Globus pallidus (tissue), 1 donor: ENCODE measurements at places on chromosomes 7 and 10.

GRCh38 chr10:125559210-125559609, 123.8 kb downstream of the TEX36 start:
- no peak for DNase-seq

GRCh38 chr7:32093415-32094408, 23.5 kb upstream of the PDE1C start:
- DNase-seq, result no peak

GRCh38 chr7:141704741-141705140, 2.8 kb upstream of the DENND11 start:
- no peak for DNase-seq

- peak; percentile 96 for DNase-seq
Observed at GRCh38 chr10:624605-625332, 64.7 kb downstream of the DIP2C start.

DNA sequence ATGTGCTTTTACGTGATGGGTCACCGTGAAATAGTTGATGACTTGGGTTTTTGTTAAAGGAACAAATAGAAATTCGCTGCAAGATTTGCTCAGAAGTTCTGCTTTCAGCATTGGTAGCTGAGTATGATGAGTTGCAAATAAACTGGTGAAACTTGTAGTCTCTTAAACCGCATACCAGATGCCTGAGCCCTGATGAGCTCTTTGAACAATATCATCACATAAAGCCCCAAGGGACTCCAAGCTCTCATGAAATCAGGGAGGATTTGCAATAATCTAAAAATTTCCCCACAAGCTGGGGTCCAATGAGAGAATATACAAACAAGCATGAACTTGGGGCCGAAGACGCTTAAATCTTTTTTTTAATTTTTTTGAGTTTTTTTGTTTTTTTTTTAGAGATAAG, 312.4 kb downstream of the CALN1 start:
- DNase-seq, result no peak

DNA sequence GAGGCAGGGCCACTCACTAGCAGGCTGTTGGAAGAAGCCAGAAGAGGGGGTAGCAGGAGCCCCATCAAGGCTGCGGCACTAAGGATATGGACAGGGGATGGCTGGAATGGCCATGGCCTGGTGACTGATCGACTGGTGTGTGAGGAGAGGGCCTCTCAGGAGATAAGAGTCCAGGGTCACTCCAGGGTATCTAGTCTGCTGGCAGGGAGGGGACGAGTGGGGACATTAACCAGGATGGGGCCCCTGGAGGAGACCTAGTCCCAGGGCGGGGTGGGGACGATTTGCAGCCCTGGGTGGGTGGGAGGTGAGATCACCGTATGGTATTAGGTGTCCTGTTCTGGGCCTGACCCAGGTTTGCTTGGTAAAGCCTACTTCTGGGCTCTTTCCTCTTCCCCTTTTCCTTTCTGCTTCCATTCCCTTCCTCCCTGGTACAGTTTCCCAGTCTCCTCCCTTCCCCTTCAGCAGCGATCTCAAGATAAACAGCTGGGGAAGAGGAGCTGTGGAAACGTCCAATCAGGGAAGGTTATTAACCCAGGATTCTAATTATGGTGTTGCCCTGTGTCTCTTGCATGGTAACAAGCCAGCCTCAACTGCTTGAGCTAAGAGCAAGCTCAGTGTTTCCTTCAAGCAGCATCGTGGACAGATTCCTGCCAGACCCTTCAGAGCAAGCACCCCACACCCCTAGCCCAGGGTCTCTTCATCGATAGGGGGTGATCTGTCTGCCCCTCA, 233.2 kb downstream of the RPS24 start:
- DNase-seq, result no peak

GRCh38 chr7:78901566-78901965, 551.9 kb downstream of the MAGI2 start:
- no peak for DNase-seq

DNA sequence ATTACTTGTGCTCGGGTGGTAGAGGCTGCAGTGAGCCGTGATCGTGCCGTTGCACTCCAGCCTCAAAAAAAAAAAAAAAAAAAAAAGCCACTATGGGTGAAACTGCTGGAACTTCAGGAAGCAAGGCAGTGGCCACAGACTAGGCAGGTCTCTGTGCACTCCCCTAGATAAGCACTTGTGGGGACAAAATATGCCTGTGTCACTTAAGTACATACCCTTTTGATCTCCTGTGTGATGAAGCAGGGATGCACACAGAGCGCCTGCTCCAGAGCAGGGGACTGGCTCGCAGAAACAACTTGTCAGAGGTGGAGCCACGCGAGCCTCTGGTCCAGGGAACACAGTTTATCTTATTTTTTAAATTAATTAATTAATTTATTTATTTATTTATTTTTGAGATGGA, 42.9 kb upstream of the PSAP start:
- DNase-seq, result no peak

- no peak for DNase-seq
Observed at GRCh38 chr10:66575251-66575855, 350.5 kb upstream of the LRRTM3 start.

- DNase-seq, result no peak
Observed at GRCh38 chr10:75444781-75445386, 13.5 kb downstream of the LRMDA start.

DNA sequence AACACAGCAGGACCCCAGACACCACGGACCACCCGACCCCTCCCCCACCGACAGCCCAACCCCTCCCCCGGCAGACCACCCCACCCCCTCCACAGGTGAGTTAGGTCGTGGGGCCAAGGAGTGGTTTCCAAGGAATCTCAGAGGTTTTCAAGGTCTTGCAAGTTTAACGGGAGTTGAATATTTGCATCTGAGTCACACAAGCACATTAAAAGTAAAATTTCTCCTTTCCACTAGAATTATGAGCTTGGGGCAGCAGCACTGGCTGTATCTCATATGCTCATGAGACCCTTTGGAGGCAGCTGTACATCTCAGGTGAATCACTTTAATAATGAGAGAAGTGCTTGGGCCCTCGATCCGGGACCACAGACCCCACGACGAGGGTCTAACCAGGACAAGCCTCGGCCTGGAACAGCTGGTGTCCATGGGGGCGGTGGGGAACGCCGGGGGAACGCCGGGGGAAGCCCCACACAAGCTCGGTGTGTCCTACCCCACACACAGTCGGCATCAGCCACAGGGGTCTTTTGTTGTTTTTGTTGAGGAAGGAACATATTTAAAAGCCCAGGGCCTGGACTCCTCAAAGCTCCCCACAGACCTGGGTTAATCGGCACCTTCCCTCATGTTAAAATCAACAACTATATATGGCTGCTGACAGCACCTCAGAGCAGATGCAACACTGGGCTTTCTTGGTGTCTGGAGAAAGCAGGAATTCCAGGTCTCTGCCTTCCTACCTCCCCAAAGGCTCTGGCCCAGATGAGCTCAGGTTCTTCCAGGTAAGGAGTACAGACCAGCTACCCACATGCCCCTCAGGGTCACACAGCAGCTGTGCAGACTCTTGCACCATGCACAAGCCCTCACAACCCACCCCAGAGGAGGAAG, 130.3 kb downstream of the DIP2C start:
- no peak for DNase-seq

DNA sequence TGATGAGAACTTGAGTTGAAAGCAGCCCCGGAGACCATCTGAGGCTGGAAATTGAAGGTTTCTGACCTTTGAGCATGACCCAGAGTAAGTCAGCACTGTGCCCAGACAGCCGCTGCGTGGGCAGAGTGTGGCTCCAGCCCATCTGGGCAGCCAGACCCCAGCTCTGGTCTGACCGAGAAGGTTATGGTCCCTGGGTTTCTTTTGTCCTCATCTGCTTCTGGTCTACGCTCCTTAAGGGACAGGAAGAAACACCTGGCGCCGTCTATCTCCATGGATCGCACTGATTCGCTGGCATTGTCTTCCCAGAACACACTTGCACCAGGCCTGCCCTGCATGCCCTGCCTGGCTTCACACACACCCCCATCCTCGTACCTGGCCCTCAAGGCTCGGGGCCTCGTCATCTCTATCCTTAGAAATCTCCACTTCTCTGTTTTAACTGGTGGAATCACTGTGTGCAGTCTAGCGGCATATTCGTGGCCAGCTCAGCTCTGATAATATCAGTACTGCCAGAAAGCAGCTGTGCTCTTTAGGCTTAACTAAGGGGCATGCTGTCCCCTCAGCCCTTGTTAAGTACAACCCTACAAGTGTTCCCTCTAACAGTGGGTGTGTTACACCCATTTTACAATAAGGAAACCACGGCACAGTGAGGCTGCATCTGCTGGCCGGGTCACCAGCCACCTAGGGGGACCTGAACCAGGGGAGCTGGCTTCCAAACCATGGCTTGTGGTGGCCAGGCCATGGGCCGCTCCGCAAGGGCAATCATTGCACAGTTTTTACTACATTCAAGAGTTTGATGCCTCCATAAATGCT, 127.7 kb downstream of the ADCY1 start:
- DNase-seq, result no peak

DNA sequence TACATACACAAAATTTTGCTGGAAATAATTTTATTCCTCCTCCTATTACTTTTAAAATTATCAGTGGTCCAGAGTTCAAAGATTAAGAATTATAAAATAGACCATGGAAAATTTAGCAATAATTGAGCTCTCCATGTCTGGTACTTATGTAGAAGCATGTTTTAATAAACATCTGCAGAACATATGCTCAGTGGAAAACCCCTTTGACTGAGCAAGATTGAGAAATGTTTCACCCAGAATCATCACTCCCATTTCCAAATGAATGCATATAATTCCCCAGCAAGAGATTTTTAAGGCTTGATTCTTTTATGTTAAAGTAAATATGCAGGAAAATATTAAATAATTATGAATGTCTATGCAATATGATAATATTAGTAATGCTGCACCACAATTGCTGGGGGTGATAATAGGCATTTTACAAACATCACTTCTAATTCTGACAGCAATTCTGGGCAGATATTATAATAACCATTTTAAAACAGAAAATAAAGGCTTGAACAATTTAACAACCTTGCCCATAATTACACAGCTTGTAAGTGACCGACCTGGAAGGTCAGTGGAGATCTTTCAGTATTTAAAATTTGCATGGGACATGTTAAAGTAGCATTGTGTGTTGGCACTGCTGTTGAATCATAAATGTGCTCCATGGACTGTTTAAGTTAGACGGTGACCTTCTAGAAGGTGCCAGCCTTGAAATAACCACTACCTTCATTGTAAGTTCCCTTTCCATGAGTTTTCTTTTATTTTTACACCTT, 45.6 kb upstream of the TES start:
- DNase-seq, result no peak

DNA sequence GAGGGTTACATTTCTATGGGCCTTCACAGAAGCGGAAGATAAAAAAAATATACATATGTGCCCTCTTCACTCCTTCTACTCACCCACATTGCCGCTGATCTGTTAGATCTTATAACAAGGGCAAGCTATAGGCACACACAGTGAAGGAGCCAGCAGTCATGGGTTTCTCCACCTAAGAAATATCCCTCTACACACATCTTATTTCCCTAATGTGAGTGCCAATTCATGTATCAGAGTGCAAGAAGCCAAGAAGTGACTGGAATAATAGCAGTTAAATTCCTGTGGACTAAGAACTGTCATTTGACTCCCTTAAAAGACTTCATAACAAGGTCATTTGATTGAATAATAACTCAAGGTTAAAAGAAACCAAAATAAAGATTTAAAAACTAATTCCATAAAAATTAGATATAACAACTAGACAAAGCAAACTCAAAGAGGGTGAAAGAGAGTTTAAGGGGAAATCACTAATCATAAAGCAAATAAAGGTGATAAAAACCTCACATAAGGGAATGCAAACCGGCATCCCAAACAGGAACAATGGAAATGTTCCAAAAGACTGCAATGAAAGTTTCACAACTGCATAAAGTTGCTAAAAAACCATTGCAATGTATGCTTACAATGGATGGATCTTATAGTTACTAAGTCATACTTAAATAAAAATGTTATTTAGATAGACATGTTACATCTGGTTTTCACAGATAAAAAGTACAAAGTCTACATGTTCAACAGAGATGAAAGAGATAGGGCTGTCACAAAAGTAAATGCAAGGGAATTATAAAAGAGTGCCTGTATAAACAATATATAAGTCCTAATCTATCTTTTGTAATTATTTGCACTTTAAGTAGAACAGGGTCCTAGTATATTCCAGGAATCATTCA, 42.8 kb downstream of the ARHGAP21 start:
- DNase-seq, result no peak

DNA sequence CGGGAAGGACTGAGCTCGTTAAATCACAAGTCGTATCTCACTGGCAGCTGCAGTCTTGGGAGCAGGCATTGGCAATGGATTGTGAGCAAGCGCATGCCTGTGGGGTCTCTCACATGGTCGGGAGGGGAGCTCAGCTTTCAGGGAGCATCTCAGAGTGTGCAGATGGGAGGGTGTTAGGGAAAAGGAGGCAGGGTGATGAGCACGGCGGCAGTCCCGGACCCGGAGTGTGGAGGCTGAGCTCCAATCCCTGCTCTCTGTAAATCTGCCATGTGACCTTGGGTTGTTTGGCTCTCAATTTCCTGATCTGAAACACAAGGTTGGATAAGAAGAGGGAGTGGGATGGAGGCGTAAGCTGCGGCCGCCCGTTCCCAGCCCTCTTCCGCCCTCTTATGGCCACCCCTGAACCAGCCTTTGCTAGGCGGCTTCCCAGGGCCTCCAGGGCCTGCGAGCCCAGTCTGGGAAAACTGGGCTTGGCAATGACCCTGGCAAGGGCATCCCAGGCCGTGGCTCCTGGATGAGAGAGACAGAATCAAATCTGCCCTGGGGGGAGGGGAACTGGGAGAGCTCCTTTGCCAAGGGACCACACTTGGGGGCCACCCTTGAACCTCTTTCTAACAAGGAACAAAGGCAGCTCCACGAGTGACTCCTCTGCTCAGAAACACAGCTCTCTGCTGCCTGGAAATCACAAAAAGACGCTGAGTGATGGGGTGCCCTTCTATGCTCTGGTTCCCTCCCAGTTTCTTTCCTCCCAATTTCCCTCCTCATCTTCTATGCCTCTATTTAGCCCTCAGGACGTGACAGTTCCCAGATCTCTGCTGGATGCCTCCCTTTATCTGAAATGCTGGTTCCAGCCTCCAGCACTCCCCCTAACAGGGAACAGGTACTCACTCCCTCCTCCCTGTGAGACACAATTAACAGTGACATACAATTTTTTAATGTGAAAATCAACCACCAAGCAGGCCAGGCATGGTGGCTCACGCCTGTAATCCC, 41.7 kb upstream of the LOXL4 start:
- DNase-seq, result peak; percentile 69

DNA sequence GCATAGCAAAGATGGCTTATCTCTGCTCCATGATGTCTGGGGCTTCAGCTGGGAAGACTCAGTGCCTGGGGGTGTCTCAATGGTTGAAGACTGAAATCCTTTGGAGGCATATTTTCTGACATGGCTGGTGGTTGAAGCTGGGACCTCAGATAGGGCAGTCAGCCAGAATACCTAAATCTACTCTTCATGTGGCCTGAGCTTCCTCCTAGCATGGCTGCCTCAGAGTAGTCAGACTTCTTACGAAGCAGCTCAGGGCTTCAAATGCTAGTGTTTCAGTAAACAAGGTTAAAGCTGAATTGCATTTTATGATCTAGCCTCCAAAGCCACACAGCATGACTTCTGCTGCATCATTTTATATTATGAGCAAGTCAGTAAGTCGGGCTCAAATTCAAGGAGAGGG, 2.6 kb upstream of the BRAF start:
- no peak for DNase-seq

DNA sequence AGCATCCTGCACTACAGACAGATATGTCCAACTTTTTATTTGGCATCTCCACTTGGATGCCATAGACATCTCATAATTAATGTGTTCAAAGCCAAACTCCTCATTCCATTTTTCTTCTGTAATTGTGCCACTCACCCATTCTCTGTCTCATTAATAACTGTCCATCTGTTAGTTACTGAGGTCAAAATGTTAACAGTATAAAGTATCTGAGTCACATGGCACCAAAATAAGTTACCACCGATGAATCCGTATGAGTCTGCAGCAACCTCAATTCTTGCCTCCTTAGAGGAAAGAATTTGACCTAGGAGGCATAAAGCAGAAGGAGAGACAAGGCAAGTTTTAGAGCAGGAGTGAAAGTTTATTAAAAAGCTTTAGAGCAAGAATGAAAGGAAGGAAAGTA, 16.5 kb upstream of the NT5C3A start:
- DNase-seq, result no peak
